Adipose tissue (tissue), 3 donors: ENCODE measurements at places on chromosomes 2 and 18. TPM values are rescaled to one million over a fixed set of nuclear protein-coding genes. Genes with fewer than 3 reads are reported as not detected.

FAM124B gene
- 1.8 TPM for polyA plus RNA-seq

SERPINB12 gene
- polyA plus RNA-seq: not detected

BOLL gene
- not detected for polyA plus RNA-seq

ADAM23 gene
- polyA plus RNA-seq: 1.0 TPM

C2orf72 gene
- polyA plus RNA-seq: 0.46 TPM

LRP1B gene
- 0.25 TPM for polyA plus RNA-seq

ZDBF2 gene
- 1.8 TPM for polyA plus RNA-seq

SIX3 gene
- polyA plus RNA-seq: 0.11 TPM

GCC2 gene
- 7.0 TPM for polyA plus RNA-seq

GRHL1 gene
- polyA plus RNA-seq: 2.6 TPM

RESP18 gene
- not detected for polyA plus RNA-seq

UPP2 gene
- not detected for polyA plus RNA-seq

ACVR1C gene
- 12.7 TPM for polyA plus RNA-seq

CUL3 gene
- 40.2 TPM for polyA plus RNA-seq

SCG2 gene
- 9.7 TPM for polyA plus RNA-seq

SERPINB10 gene
- 0.27 TPM for polyA plus RNA-seq

STPG4 gene
- polyA plus RNA-seq: 0.06 TPM

POMC gene
- polyA plus RNA-seq: 9.8 TPM

FRZB gene
- 0.56 TPM for polyA plus RNA-seq

SP3 gene
- polyA plus RNA-seq: 26.9 TPM

GPBAR1 gene
- 29.4 TPM for polyA plus RNA-seq

DHRS9 gene
- 2.3 TPM for polyA plus RNA-seq

CMPK2 gene
- polyA plus RNA-seq: 3.5 TPM

OR6B2 gene
- not detected for polyA plus RNA-seq

CLEC4F gene
- 1.6 TPM for polyA plus RNA-seq

ABCG8 gene
- 0.07 TPM for polyA plus RNA-seq

CD207 gene
- polyA plus RNA-seq: not detected

RAB6C gene
- not detected for polyA plus RNA-seq

LAMA1 gene
- 3.4 TPM for polyA plus RNA-seq

SCYGR4 gene
- polyA plus RNA-seq: not detected

PRSS56 gene
- polyA plus RNA-seq: not detected

SPATA3 gene
- polyA plus RNA-seq: not detected

CRYBA2 gene
- polyA plus RNA-seq: not detected

RAB12 gene
- polyA plus RNA-seq: 8.5 TPM

PJVK gene
- 2.4 TPM for polyA plus RNA-seq

DPYSL5 gene
- polyA plus RNA-seq: not detected
